ENCODE measurements at places on chromosomes 3 and 15. TPM values are rescaled to one million over a fixed set of nuclear protein-coding genes. Genes with fewer than 3 reads are reported as not detected.

DNA sequence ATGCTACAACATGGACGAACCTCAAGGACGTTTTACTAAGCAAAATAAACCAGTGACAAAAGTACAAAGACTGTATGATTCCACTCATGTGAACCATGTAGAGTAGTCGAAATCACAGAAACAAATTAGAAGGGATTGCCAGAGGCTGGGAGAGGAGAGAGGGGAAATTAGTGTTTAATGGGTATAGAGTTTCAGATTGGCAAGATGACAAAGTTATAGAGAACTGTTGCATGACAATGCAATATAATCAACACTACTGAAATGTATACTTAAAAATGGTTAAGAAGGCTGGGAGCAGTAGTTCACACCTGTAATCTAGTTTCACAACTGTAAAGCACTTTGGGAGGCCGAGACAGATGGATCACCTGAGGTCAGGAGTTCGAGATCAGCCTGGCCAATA, 36.9 kb downstream of the PLS1 start:
- DNase-seq, result no peak

DNA sequence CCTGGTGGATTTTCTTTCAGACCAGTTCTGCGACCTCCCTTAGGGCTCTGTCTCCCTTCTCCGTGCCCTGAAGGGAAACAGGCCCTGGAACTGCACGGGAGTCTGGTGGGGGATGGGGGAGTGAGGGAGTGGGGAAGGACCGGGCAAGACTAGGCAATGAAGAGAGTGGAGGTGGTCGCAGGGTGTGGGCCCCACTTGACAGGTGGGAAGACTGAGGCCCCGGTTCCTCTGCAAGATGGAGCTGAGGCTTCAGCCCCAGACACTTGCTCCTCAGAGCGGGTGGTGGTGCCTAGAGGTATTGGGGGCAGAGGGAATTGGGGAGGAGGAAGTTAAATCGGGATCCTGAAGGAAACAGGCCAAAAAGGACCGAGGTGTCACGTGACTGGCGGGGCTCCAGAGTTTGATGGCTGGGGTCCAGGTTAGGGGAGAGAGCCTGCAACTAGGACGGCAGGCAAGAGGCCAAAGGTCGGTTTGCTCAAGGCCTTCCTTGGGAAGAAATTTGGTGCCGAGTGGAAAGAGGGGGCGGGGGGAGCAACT, 597 bp upstream of the CAMK1 start:
- DNase-seq, result peak; percentile 97

Gene SMAD6
- 9.4 TPM for total RNA-seq

Gene ACTRT3
- 4.5 TPM for total RNA-seq

DNA sequence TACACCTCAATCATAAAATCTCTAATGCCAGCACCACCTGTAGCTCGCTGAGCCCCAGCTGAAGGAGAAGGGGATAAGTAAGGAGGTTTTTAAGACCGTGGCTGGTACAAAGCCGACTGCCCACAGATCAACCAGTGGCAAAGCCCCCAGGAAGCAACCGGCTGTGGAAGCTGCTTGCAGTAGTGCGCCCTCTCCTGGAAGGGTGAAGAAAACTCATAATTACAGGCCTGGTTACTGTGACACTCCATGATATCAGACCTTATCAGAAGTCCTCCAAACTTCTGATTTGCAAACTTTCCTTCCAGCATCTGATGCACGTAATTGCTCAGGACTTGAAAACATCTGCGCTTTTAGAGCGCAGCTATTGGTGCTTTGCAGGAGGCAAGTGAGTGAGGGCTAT, 63.1 kb upstream of the MCTP2 start:
- DNase-seq, result no peak

Gene CHRM5
- not detected for total RNA-seq

DNA sequence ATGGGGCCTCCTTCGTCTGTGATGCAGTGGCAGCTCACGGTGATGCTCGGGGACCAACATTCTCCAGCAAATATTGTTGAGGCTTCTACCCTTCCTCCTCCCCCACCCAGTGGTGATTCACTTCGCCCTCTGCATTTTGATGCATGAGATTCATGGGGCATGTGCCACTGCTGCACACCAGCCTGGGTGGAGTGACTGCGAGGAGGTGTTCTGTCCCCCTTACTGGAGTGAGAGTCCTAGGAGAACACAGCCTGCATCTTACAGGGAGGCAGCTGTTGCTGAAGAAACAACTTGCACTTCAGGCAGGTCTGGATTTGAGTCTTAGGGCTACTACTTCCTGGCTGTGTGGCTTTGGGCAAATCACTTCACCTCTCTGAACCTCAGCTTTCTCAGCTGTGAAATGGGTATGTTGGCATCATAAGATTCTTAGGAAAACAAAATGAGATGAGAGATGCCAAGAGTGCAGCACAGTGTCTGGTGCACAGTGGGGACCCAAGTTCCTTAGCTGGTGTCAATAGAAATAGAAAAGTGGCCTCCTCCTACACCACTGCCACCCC, 10.2 kb upstream of the SKOR1 start:
- no peak for DNase-seq

GRCh38 chr3:150202711-150203110, 205.4 kb upstream of the TSC22D2 start:
- DNase-seq, result peak; percentile 47

Gene GABRA5
- 103 TPM for total RNA-seq

Gene BMF
- 8.3 TPM for total RNA-seq

- DNase-seq, result no peak
Measured at GRCh38 chr15:38297623-38298388, 45.2 kb downstream of the SPRED1 start.

- peak; percentile 72 for DNase-seq
Measured at GRCh38 chr15:101520395-101520794, 30.9 kb upstream of the PCSK6 start.

Gene CLN6
- total RNA-seq, result 18.2 TPM

DNA sequence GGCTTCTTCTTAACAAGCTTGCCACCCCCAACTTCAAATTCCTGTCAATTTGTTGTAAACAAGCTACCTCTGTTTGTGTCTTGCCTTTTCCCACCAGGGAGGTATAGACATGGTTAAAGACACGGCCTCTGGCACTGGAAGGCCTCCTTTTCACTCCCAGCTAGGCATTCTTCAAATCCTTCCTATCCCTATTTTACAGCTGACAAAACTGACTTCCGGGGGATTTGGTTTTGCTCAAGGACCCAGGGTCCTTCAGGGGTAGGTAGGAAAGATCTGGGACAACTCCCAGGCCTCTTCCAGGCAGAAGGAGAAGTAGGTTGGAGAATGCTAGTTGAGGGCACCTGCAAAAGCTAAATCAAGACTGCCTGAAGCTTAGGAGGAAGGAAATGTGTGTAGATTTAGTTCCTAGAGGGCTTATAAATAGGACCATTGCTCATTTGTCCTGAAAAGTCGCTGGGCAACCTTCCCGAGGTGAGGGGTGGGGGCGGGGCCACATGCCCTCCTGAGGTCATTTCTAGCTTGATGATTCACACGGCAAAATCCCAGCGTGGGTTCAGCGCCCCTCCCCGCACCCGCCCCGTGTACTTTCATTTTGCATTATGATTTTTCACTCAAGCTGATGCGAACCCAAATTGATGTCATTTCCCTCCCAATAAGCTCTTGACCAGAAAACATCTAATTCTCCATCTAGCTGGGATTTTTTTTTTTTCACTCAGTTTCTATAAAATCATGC, 365.5 kb downstream of the SHQ1 start:
- peak; percentile 96 for DNase-seq

Gene CAMKV
- total RNA-seq, result not detected

DNA sequence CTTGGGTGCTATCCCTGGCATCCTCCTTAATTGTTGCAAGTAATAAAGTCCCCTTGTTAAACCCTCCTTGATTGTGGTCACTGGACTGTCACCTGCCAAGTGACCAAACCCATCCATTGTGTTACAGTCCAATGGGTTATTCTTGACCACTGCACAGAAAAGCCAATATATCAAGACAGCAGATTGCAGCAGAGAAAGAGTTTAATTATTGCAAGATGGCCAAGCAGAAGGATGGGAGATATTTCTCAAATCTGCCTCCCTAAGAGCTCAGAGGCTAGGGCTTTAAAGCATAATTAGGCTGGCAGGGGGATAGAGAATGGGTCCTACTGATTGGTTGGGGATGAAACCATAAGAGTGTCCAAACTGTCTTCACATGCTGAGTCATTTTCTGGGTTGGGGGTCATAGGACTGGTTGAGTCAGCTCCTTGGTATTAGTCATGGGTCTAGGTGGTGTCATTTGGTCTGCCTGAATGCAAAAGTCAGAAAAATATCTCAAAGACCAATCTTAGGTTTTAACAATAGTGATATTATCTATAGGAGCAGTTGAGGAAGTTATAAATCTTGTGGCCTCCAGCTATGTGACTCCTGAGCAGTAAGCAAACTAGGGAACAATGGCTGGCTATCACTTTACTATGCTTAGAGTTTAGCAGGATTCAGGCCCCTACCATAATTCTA, 19.1 kb upstream of the XYLB start:
- peak; percentile 70 for DNase-seq

Gene KNG1
- not detected for total RNA-seq

- DNase-seq, result no peak
Measured at GRCh38 chr3:14147066-14147435, 22.2 kb downstream of the TMEM43 start.

DNA sequence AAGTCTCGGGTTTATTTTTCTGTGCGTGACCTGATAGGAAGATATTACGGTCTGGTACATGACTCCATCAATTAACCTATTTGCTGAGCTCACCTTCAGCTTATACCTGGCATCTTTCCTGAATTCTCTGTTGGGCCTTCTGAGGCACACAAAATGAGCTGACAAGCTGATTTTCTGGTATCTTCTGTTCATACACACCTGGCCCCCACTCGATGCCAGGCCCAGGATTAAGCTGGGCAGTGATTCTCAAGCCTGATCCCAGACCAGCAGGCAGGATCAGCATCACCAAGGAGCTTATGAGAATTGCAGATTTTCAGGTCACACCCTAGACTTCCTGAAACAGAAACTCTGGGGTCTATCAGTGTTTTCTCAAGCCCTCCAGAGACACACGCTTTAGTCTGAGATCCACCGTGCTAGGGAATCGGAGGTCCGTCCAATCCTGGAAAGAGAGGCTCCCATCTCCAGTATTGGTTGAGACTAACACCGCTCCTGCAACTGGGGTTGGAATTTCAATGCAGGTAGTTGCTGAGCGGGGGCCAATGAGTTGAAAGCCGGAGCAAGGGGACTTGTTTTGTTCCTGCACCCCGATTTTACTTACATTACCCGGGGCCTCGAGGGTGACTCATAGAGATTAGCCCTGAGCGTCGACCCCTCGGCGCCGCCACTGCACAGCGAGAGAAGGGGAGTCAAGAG, 636 bp upstream of the EIF1B start:
- DNase-seq, result no peak

- DNase-seq, result no peak
Measured at GRCh38 chr3:194123726-194124125, 12.2 kb upstream of the HES1 start.

Gene CCDC39
- total RNA-seq, result 0.17 TPM

DNA sequence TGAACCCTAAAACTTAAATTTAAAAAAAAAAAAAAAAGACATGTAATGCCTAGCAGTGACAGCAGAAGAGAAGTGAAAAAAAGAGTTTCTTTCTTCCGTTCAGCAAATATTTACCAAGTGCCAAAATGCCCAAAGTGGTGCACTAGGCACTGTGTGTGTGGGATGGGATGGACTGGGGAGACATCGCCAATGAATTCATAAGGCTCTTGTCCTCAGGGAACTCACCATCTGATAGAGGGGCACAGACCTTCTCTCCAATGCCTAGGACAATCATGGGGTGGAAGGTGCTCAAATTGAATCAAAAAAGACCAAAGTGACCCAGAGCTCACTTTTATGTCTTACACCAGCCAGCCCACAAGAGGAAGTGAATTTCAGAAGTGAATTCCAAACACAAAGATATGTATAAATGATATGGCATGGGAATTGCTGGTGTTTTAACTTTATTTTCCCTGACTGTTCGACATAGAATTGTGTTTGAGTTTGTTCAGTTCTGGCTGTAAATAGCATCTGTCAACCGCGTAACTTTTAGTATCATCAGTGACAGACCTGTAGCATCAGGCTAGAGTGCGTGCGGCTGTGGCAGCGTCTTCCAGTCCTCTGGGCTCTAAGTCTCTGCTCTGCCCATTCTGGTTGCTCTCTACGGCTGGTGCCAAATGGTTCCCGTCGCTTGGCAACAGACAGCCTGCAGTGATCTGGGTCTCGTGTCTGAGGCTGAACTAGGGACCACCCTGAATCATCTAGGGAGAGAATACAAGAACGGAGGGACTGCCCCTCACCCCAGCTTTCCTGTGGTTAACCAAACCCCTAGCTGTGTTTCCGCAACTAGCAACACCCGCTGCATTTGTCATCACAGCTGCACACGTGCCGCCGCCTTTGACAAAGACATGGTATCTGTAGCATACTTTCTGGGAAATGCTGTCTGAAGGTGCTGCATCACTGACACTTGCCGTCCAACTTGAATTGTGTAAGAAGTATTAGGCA, 154.0 kb upstream of the THBS1 start:
- peak; percentile 94 for DNase-seq

DNA sequence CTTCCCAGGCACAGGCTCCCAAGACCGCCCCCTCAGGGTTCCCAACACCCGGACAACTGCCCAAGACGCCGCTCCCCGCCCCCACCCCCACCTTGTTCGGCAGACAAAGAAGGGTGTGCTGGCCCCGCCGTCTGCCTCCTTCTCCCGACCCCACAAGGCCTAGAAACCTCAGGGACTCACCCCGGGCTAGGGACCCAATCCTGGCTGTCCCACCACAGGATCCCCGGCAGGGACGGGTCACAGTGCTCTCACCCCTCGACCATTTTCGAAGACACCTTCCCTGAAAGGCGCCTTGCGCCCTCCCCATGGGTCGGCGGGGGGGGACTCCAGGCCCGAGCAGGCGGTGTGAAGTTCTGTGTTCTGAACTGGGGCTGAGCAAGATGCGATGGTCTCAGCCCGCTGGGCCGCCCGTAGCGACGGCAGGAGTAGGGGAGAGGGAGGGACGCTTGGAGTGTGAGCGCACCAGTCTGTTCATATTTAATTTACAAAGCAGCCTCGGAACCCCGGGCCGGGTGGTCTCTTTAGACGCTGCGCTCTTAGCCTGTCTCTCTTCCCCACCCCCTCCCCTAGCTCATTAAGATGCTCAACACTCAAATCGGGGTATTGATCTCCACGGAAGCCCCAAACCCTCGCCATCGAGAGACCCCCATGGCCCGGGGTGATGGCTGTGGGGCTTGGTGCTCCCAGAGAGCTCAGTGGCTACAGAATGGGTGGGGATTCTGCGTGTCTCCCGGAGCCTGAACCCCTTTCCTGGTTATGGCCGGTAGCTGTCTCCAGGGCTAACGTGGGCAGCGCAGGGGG, 1.4 kb upstream of the ISLR2 start:
- no peak for DNase-seq

Gene C2CD4A
- total RNA-seq, result 0.33 TPM

Gene KBTBD12
- 5.0 TPM for total RNA-seq

DNA sequence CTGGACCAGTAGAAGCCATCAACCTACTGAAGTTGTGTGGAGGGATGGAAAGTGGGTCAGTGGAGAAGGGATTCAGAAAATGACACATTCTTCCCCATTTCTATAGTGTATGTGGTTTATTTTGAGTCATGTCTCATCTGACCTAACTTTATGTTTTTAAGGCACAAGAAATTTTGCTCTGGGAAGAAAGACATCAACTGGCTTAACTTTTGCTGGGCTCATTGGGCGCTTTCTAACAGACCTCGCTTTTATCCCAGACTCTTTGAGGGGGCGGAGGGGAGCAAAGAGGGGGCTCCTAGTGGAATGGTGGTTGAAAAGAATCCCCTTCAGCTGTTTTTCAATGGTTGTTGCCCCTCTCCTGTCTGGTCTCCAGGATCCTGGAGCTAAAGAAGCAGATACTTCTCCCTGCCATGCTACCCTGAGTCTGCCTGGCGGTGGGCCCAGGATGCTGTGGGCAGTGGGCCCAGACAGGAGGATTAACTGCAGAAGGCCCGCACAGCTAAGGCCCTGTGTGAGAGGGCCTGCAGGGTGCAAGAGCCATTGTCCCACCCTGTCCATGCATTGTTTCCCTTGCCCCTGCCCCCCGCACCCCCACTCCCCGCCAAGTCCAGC, 14.5 kb downstream of the CSRNP1 start:
- no peak for DNase-seq
